ENCODE measurements at places on chromosomes 5 and 9.

DNA sequence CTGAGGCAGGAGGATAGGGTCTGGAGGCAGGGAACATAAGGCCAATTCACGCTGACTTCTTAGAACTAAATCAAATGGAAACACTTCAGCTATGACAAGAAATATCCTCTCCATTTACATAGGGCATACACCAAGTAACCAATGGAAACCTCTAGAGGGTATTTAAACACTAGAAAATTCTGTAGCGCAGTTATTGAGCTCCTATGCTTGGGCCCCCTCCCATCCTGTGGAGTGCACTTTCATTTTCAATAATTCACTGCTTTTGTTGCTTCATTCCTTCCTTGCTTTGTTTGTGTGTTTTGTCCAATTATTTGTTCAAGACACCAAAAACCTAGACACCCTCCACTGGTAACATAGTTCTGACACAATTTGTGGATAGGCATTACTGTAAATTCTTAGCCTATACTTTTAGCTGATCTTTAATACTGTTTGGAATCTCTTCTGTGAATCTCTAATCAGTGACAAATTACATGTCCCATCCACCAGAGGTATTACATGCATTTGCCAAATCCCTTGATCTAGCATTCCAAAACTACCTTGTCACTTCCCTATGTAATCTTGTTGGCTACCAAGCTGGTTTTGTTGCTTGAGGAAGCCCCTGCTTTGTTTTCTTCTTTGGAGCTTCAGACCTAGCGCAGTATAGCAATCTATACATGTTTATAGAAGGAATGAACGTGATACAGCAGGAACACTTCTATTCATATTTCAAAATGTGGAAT lies 61.6 kb downstream of the ST8SIA4 start:
- DNase-seq = no peak

GRCh38 chr5:140113180-140113698 lies 670 bp upstream of the PURA start:
- no peak for DNase-seq

- no peak for DNase-seq
These were observed 89.3 kb upstream of the IL12B start for GRCh38 chr5:159419576-159419975.

GRCh38 chr9:111983484-111983908 lies 86.9 kb downstream of the UGCG start:
- no peak for DNase-seq

DNA sequence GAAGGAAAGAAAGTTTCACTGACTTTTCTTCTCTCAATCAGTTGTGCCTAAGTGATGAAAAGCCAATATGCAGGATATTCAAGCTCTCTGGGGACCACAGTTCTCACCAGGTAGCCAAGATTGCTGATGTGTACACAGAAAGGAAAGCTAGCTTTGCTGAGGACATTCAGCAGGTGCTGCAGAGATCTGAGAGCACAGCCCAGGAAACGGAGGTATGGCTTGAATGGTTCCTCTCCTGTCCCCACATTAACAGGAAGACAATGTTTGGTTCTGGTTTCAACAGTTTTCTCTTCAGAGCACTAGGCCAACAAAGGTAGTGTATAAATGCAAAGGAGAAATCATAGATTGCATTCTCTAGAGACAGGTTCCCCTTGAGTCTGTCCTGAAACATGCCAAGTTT lies 69.6 kb downstream of the PTPDC1 start:
- DNase-seq = no peak

DNA sequence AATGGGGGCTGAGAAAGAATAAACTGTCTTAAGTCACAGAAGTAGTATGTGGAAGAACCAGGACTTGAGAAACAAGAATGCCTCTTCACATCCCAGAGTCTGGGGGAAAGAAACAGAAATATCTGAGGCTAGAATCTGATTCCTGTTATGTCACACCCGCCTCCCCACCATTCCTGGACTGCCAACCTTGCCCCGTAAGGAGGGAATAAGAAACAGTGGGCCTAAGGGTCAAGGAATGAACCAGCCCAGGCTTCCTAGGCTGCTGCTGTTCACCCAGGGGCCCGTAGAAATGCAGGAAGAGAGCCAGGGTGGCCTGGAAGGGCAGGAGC lies 4.3 kb downstream of the PCDH1 start:
- DNase-seq = no peak

DNA sequence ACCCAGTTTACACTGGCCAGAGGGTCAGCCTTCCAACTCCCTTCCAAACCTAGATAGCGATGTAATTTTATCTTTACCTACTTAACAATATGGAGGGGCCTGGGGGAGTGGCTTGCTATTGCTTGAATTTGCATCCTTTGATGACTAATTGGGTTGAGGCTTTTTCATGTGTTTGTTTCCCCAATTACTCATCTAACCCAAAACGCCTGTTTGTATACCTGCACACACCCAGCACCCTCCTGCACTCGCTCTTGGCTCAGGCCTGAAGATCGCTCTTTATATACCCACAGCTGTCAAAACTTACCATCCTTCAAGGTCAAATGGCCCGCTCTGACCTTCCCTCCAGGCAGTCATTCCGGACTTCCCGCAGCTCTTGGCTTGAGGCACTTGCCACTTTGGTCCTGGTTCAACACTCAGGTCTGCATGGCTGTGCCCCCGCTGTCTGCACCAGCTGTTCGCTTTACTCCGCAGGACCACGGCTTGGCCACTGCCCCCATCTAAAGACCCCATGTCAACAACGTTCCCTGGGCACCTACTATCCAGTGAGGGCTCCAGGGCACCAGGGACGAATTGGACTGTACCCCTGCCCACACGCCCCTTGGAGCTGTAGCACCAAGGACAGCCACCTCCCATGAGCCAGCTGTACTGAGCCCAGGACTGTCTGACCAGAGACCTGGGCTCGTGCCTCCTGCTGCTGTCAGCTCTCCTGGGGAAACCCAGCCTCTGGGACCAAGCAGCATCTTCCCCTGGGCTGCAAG lies 76.1 kb upstream of the ADAMTS2 start:
- no peak for DNase-seq
